ENCODE measurements at places on chromosomes 6 and 20.

GRCh38 chr6:23175391-23175790, 606.0 kb downstream of the HDGFL1 start:
- no peak for DNase-seq

GRCh38 chr6:90217506-90218127, 79.0 kb downstream of the BACH2 start:
- no peak for DNase-seq

- no peak for DNase-seq
Measured at GRCh38 chr6:16854986-16855385, 93.7 kb upstream of the ATXN1 start.

- DNase-seq, result no peak
Measured at GRCh38 chr6:106417572-106418147, 57.1 kb downstream of the CRYBG1 start.

DNA sequence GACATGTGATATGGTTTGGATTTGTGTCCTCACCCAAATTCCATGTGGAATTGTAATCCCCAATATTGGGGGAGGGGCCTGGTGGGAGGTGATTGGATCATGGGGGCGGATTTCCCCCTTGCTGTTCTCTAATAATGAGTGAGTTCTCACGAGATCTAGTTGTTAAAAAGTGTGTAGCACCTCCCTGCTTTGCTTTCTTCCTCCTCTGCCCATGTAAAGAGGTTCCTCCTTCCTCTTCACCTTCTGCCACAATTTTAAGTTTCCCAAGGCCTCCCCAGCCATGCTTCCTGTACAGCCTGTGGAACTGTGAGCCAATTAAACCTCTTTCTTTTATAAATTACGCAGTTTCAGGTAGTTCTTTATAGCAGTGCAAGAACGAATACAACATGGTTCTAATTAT, 2.1 kb upstream of the ZNF451 start:
- no peak for DNase-seq

DNA sequence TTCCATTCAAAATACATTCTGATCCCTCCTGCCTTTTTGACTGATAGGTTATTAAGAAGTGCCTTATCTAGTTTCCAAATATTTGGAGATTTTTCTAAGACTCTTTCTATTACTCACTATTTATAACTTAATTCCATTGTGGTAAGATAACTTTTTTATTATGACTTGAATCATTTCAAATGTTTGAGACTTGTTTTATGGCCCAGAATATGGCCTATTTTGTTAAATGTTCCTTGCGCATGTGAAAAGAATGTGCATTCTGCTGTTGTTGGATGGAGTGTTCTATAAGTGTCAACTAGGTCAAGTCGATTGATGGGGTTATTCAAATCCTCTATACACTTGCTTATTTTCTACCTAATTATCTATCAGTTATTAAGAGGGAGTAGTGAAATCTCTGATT, 13.1 kb upstream of the TCP11 start:
- no peak for DNase-seq

DNA sequence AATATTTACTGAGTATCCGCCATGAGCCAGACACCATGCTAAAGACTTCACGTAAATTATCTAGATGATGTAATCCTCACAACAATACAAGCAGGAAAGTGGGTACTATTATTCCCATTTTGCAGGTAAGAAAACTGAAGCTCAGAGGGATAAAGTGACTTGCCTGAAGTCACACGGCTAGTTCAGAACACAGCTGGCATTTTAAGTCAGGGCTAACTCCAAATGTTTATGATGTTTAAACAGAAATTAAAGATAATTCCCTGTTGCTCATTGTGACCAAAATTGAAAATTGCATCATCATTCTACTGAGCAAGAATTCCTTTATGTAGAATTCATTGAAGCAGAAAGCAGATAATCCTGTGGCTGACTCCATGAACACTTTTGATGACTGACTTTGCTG, 71.3 kb upstream of the STXBP5 start:
- DNase-seq, result no peak

DNA sequence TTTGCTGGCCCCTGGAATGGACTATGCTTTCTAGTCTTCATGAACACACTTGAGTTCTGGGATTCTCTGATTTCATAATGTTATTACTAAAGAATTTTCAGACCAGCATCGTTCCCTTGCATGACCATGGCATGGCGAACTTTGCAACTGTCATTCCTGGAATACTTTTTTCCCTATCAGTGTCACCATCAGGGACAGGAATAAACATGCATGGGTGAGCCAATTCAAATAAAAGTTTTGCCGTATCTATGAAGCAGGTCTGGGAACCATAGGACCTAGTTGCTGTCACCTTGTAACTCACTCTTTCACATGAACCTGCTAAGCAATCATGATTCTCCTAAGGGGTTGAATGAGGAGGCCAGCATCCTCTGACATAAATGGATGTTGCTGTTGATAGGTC, 68.2 kb upstream of the AGPAT4 start:
- no peak for DNase-seq

GRCh38 chr6:163323705-163324104, 90.8 kb upstream of the QKI start:
- no peak for DNase-seq

DNA sequence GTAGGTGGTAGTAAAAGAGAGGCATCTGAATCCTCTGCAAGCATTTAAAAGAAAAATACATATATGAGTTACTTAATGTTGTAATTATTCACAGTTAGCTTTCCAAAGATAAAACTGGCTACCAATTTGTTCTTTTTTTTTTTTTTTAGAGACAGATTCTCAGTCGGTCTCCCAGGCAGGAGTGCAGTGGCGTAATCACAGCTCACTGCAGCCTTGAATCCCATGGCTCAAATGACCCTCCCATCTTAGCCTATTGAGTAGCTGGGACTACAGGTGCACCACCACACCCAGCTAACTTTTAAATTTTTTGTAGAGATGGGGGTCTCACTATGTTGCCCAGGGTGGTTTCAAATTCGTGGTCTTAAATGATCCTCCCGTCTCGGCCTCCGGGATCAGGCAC, 36.5 kb downstream of the SGK1 start:
- DNase-seq, result no peak
